ENCODE measurements at places on chromosomes 7 and 10.

GRCh38 chr7:134792968-134793367 lies 13.5 kb downstream of the CALD1 start:
- DNase-seq: no peak

DNA sequence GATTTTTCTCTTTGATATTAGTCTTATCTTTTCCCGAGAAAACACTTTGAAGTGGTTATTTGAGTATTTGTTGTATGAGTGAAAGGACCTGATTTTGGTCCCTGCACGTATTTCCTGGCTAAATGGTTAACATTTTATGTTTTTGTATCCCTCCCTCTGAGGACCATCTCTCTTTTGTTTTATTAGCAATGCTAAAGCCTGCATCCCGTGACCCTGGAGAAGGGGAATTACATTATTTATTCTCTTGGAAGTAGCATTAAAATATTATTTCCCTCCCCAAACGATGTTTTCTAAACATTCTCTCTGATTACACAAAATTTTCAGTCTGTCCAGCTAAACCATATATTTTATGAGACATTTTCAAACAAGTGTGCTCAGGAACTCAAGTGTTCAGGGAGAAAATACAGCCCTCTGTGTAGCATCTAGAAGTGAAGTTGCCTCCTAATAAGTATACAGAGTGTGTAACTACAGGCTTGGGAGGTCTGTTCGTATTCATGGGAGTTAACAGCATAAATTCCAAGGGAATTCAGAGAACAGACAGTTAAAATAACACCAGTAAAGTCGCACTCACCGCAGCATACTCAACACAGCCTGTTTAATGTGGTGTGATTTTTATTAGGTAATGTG lies 163.8 kb upstream of the NPVF start:
- DNase-seq: no peak

DNA sequence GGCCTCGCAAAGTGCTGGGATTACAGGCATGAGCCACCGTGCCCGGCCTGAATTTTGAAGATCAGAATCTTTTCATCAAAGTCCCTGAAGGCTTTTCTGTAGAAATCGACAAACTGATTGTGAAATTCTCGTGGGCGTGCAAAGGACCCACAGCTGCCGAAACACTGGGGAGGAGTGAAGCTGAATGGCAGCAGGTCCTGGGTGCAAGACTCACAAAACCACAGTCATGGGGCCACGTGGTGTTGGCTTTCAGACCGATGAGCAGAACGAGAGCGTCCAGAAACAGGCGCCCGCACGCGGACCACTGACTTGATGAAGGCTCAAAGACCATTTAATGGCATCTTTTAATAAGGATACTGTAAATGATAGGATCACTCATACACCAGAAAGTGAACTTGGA lies 24.7 kb upstream of the PRKAR1B start:
- no peak for DNase-seq

- DNase-seq: no peak
Measured at GRCh38 chr7:2845034-2845592, 1.0 kb upstream of the GNA12 start.

DNA sequence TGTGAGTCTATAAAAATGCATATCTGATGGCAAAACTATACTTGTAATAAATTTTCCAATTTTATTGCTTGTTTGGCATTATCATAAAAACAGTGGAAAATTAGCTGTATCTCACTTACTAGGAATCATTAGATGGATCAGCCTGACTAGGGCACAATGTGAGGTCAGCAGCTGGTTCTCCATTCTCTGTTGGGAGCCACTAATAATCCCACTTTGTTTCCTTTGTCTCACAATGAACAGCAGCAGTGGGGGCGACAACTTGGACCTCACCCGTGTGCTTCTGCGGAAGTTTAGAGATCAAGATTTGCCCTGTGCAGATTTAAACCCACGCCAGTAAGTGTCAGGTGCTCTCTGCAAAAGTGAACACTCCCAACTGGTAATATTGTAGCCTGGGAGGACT lies 295.5 kb downstream of the ABCA13 start:
- no peak for DNase-seq
